ENCODE measurements at places on chromosomes 11 and 22.

- peak; percentile 82 for DNase-seq
Observed at GRCh38 chr11:46367244-46367915, 14.1 kb upstream of the MDK start.

GRCh38 chr11:73401217-73401923 lies 25.2 kb downstream of the RELT start:
- no peak for DNase-seq

GRCh38 chr11:95693298-95693697 lies 96.3 kb downstream of the FAM76B start:
- no peak for DNase-seq

DNA sequence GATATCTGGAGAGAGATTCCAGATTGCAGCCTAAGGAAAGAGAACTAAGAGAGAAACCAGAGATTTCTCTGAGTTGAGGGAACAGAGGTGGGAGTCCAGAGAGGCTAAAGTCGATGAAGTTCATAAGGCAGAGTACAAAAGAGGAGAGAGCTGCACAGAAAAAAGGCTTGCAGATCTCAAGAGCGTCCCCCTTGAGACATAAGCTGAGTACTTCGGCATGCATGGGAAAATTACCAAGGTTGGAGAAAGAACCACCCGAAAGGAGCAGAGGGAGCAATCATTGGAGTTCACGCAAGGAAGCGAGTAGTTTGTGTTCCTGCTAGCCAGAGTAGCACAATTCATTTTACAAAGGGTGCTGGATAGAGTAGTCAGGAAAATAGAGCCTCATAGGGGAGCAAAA lies 293.5 kb downstream of the TMEM135 start:
- no peak for DNase-seq

GRCh38 chr22:46104170-46104880 lies 46.0 kb upstream of the PPARA start:
- no peak for DNase-seq

GRCh38 chr11:96189351-96189750 lies 153.6 kb downstream of the MAML2 start:
- DNase-seq, result no peak

GRCh38 chr22:48699511-48699910 lies 1128.2 kb downstream of the BRD1 start:
- no peak for DNase-seq

GRCh38 chr22:43782448-43782847 lies 29.7 kb downstream of the EFCAB6 start:
- DNase-seq, result no peak

DNA sequence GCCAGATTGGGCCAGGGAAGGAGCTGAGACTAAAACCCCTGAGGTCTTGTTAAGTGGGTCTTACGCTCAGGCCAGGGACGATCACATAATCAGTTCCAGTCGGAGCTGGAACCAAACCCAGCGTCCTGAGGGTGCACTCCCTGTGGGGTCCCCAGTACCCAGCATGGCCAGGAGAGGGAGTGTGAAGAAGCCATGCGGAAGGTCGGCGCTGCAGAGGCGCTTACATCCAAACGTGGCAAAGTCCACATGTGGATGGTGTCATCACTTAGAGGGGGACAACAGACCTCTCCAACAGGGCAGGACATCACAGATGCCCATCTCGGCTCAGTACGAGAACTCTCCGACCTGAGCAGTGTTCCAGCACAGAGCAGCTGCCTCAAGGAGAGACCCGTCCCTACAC lies 8.3 kb downstream of the ATP5MGL start:
- DNase-seq, result no peak

GRCh38 chr11:64260147-64260708 lies 8.9 kb downstream of the PLCB3 start:
- no peak for DNase-seq

DNA sequence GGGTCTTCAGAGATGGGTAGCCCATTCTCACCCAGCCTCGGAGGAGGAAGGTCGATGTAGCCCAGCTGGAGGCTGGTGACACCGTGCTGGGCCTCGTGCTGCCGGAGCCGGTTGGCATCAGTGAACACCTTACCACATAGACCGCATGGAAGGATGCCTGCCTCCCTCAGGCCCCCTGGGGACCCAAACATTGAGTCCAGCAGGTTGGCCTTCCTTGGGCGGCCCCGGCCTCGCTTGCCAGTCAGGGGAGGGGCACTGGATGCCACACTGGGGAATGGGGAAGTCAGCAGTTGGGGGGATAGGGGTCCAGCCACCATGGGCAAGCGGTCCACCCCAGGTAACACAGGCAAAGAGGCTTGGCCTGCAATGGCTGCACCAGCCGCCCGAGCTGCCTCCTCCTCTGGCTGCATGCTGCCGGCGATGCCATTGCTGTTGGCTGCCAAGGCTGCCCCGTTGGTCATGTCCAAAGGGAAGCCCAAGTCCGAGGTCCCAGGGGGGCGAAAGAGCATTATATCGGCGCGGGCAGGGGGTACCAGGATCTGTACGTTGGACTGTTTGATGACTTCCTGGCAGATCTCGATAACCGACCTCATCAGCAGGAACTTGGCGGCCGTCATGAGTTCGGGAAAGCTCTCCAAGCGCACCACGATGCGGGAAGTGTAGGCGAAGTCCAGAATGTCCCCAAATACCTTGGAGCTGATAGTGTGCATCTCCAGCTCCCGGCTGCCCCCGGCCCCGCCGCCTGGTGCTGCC lies 1.4 kb downstream of the PATZ1 start:
- DNase-seq, result no peak

- no peak for DNase-seq
Observed at GRCh38 chr11:44792171-44792570, 65.4 kb downstream of the TSPAN18 start.

DNA sequence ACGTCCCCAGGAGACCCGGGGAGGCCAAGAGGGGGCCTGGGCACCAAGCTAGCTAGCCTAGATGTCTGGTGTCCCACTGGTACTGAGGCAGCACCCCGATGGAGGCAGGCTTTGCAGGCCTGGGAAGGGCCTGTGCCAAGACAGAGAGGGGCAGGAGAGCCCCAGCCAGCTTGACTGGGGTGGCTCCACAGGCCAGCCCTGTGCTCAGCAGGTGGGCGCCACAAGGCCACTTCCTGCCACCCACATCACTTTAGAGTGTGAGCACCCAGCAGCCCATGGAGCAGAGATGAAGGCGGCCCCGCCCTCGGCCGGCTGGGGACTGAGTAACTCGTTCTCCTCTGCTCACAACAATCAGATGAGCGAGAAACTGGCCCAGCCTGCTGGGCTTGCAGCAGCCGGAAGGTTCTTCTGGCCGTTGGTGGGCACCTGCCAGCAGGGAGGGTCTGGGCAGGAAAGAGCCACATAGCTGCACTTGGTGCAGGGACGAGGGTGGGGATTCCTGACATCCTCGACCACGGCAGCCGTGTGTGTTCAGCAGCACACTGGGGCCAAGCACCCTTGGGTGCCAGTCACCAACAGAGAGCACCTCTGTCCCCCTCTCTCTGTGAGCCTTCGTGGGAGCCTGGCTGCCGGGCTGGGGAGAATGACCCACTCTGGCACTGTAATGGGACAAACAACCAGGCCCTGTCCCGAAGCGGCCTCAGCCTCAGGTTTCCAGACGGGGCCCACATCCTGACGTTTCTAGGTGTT lies 7.6 kb downstream of the OSBPL5 start:
- DNase-seq, result peak; percentile 40

DNA sequence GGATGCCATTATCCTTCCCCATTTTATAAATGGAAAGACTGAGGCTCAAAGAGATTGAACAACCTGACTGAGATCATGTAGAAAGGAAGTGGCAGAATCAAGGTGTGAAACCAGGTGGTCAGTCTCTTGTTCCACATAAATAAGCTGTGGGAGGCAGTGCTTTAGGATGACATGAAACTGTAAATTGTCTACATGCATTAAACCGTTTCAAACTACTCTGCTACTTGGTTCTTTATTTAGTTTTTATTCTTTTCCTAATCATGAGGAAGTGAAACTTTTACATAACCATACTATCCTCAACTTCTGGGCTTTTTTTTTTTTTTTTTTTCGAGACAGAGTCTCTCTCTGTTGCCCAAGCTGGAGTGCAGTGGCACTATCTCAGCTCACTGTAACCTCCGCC lies 34.9 kb downstream of the CADM1 start:
- DNase-seq, result no peak

DNA sequence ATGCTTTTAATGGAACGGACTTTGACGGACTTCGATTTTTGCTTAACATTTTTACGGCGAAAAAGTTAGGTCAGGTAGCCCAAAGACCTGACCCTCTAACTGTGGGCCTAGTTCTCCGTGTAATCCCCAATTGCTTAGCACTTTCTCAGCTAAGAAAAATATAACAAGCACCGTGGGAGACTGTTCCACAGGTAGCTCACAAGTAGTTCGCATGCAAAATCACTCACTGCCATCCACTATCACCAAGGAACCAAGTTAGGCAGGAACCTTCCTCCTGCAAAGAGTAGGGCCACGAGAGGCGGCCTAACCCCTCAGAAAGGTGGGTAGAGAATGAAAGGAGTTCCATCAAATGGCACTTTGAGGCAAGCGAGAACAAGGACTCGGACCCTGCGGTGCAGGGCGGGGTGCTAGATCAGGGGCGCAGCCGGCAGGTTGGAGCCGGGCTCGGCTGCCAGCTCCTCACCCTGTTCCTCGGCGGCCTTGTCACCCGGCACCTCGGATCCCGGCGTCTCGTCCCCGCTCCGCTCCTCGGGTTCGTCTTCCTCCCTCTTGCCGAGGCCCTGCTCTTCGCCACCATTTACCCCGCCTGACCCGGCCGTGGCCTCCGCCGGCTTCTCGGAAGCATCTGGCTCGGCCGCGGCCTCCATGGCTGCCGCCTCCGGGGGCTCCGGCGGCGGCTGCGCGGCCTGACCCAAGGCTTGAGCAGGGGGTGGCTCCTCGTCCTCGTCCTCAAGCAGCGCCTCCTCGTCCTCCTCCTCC lies 922 bp downstream of the HNRNPUL2 start:
- no peak for DNase-seq

GRCh38 chr11:132106096-132106982 lies 735.9 kb downstream of the NTM start:
- DNase-seq, result no peak

DNA sequence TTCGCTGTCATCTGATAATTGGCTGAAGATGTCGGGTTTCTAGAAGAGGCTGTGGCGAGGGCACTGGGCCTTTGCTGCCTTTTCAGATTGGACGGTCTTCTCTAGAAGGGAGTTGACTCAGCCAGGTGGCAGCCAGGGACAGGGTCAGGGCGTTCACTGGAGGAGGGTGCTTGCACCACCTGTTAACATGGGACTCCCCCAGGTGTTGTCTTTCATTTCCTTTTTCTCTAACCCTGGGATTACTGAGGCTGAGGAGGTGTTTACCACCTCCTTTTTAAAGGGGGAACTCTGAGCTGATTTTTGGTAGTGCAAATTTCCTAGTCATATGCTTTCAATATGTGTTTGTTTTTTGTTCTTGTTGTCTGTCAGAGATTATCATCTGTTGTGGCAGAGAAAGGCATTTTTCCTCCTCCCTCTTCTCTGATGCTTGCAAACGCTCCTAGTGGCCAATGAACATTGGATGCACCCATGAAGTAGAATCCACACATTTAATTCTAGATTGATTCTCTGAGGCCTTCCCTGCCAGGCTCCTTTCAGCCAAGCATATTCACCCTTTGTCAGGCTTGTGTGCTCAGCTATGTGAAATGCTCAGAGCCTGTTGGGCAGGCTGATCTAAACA lies 54.1 kb downstream of the LDLRAD3 start:
- no peak for DNase-seq

Measured in activated naive CD8-positive, alpha-beta T cell treated with anti-CD3 and anti-CD28 coated beads for 36 hours (primary cell).